ENCODE measurements at places on chromosomes 6 and 20.

DNA sequence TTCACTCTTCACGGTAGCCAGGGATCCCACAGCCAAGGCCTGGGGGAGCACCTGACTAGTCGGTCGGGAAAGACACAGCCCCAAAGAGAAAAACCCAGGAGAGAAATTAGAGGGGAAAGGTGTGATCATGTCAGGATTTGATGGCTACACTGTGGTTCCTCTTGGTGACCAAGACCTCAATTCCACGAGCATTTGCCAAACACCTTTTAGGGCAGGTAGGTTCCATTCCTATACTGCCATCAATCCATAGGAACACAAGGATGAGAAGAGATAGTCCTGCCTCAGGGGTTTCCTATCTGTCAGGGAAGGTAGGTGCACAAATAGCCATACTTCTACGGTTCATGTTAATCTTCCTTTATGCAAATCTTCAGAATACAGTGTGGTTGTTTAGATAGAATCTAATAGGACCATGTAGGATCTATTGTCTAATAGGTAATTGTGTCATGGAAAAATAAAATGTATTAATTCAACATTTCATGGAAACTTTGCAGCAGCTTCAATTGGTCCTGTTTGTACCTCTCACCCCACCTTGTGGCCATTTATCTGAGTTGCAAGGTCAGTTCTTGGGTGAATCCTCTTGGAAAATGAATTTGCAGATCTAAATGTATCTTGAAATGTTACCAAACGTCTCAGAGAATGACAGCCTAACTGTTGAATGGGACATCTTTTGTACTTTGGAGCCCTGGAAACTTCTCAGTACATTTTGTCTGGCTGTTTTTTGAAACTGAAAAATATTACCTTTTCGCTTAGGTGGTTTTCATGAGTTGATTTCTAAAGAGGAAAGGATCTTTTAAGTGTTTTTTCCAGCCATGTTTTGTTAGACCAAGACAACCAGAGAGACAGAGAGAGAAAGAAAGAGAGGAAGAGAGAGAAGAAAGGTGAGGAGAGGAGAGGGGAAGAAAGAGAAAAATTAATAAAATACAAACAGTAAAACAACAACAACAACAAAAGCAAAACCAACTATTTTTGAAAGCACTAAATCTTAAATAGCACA, 33.7 kb upstream of the IYD start:
- peak; percentile 82 for DNase-seq

DNA sequence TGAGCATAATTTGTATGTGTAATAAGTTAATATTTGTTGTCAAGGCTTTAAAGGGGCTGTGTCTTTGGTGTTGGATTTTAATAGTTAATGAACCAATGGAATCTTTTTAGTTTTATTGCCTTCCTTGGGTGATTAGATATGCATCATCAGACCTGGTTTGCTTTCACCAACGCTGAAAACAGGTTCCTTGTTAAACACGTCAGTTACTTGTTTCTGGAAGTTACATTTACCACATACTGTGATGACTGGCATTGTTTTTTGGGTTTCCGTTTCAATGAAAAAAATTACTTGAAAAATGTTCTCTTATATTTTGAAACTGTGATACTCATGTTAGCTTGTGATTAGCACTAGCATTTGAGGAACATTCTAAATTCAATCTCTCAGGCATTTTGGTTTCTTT, 58.6 kb upstream of the RNF144B start:
- peak; percentile 75 for DNase-seq

GRCh38 chr6:11682561-11682975, 96.0 kb downstream of the ADTRP start:
- peak; percentile 38 for DNase-seq

DNA sequence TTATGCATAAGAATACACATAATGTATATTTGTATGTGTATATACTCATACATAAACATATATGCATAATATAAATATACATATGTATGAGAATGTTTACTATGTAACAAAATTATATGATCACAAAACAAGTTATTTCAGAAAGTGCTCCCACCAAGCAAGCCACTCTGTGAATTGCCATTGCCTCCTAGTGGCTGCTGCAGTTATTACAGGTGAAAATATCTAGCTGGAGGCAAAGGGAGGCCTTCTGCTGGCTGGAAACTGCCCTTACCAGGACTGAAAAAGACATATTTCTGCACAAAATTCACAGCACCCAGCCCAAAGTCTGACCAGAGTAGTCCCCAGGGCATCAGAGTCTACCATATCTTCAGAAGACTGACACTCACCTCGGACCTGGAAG, 14.4 kb upstream of the ADAM33 start:
- no peak for DNase-seq

GRCh38 chr6:31450751-31451150, 47.2 kb upstream of the MICB start:
- no peak for DNase-seq

- DNase-seq: no peak
These were observed 48.9 kb upstream of the EPHA7 start for GRCh38 chr6:93468291-93468690.

GRCh38 chr20:48653706-48654051, 174.1 kb downstream of the PREX1 start:
- DNase-seq: no peak

DNA sequence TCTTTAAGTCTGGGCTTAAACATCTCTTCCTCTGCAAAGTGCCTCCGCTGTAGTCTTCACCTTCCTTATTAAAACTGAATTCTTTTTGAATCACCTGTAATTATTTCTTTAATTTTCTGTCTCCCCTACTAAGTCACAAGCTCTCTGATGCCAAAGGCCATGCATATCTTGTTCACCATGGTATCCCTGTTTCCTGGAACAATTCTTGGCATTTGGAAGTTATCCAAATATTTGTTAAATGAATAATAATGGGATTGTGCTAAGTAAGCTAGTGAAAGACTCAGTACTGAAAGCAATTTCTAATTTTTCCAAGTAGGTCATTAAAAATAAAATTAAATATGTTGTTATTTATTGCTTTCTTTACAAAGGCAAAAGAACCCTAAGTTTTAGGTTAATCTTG, 12.2 kb downstream of the SNAP91 start:
- peak; percentile 39 for DNase-seq

DNA sequence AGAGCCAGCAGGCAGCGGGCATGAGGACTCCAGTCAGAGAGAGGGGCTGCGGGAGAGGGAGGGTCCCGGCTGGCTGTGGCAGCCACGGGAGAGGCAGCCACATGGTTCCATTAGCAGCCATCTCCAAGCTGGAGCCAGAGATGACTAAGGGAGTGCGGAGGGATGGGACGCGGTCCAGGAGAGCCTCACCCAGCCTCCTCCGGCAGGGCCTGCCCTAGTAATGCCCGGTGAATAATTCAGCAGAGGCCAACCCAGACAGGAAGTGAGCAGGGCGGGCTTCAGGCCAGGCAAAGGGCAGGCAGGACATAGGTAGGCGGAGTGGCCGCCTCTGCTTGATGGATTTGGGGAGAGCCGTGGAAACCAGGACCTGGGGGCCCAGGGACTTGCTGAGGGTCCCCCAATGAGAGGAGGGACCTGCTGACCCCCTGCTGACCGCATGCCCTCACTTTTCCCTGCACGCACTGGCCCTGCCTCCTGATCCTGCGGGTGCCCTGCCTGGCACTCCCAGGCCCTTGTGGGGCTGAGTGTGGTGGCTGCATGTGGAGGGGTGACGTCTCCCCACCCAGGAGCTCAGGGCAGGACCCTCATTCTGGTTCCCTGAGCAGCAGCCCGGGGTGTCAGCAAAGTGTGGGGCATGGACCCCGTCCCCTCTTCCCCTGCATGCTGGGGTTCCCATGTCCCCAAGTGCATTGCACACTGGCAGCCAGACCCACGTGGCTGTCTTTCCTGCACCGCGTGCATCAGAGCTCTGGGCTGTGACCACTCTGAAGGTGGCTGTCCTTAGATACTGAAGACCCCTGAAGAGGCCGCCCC, 51.8 kb upstream of the SLCO4A1 start:
- DNase-seq: peak; percentile 60

DNA sequence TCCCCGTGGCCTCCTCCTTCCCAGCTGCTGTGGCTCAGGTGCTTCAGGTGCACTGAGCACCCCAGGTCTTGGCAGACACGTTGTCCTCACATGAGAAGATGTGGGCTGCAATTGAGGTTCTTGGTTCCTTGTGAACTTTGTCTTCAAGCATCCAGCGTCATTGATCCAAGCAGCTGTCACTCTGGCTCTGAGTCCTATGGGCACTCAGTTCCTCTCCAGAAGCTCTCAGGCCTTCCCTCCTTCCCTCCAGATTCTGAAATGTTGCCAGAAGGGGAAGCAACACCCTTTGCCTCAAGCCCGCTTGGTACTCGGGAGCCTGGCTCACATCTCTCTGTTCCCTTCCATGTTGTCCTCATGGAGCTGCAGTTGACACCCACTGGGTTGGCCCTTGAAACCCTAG, 8.4 kb upstream of the MRGBP start:
- no peak for DNase-seq

DNA sequence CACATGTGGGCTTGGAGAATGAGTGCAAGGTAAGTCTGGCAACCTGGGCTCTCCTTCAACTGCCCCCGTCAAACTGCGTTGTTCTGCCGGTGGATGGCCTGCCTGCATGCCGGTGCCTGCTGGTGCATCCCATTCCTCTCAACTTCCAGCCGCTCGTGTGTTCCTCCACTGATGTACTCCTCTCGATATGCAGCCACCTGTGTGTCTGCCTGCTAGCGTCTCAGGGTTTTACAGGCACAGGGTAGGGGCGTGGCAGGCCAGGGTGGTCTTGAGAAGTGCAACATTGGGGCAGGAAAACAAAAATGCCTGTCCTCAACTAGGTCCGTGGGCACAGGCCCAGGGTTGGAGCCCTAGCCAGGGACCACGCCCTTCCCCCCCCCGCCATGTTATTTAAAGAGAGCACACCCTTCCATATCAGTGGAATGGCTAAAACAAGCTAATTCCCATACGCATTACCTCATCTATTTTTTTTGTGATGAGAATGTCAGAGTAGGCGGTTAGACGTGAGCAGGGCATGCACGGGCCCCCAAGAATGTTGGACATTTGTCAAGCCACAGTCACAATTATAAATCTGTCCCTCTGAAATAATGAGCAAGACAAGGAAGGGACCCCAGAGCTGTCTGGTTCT, 33.2 kb downstream of the SERPINB6 start:
- DNase-seq: no peak

- DNase-seq: no peak
These were observed 516.0 kb downstream of the LMBRD1 start for GRCh38 chr6:69280858-69281257.

DNA sequence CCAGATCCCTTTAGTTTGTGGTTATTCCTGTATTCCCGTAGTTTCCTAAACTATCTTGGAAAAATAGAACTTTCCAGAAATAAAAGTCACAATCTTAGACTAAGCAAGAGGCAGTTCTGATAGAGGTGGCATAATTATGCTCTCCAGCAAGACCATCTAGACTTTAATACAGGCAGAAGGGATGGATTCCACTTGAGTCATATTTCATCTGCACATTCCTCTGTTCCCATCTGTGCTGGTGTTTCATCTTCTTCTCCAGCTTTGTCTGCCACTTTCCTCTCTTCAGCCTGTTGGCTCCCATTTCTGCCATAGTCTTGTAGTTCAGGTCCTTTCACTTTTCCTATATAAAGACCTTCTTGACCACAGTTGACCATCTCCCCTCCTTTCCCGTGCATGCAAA, 102.9 kb downstream of the SOBP start:
- no peak for DNase-seq

- DNase-seq: no peak
These were observed 18.2 kb downstream of the KIF25 start for GRCh38 chr6:168015482-168016175.

- no peak for DNase-seq
These were observed 695.7 kb upstream of the GJE1 start for GRCh38 chr6:141437011-141437410.

- peak; percentile 92 for DNase-seq
These were observed 42.3 kb downstream of the HIVEP2 start for GRCh38 chr6:142902636-142903053.

DNA sequence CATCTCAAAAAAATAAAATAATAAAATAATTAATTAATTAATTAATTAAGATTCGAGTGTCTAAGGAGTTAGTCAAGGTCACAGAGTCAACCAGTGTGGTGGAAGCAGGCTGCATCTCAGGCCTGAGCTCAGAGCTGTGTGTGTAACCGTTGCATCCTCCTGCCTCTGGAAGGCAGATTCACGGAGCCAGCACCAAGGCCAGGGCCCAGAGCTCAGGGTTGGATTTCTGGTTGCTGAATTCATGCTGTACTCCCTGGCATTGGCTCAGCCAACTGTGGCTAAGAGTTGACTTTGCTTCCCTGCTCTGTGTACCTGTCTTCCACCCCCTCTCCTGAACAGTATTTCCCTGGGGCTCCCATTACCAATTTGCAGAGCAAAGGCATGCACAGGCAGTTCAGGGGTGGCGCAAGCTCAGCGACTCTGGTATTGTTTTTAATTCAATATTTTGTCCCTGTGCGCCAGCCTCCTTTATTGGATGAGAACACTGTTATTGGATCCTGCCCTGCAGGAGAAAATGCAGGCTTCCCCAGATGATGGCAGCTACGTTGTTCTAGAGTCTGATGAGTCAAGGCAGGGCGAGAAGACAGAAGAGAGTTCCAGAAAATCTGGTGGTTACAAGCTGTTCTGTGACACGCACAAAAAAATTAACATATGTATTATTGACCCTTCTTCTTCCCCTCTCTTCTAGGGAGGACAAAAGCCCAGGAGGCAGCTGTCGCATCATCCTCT, 12.3 kb upstream of the CTNNBL1 start:
- peak; percentile 24 for DNase-seq

GRCh38 chr6:43945768-43946080, 175.7 kb downstream of the VEGFA start:
- no peak for DNase-seq

- DNase-seq: peak; percentile 5
These were observed 244.8 kb upstream of the SYNCRIP start for GRCh38 chr6:85887461-85887860.

- no peak for DNase-seq
These were observed 8.3 kb downstream of the ELOVL2 start for GRCh38 chr6:11035616-11036350.

- DNase-seq: no peak
These were observed 160.8 kb downstream of the UBE3D start for GRCh38 chr6:82904860-82905259.

DNA sequence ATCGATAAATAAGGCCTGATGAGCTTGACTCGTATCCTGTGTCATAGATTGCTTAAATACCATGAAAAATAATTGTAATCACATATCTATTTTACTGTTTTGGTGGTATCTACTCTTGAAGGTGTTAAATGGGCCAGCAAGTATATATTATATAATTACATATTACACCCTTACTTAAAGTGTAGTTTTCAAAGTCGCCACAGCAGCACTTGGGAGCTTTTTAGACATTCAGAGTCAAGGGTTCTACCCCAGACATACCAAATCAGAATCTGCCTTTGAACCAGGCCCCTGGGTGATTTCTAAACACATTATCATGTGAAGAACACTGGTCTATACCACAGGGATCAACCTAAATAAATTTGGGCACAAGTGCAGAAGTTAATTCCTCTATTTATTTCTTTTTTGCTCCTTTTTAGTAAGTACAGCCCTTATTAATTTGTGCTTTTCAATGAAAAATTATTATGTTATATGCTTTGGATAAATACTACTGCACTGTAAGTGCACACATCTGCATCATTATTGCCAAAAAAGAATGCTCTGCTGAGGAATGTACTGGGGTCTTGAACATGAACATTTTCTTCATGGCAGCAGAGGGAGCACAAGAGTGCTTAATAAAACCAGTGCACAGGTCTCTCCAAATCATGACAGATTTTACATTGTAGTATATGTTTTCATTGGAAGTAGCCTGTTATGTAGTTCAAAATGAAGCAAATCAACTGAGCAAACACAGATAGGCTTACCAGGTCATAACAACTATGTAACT, 3.1 kb upstream of the ATXN1 start:
- peak; percentile 50 for DNase-seq
